Fibroblast of lung (primary cell): ENCODE measurements at places on chromosomes 1 and 21. TPM values are rescaled to one million over a fixed set of nuclear protein-coding genes. Genes with fewer than 3 reads are reported as not detected.

MMEL1 gene
- 0.33 TPM in 1 of 2 replicates, not detected in the other for total RNA-seq

TRMT13 gene
- 14.1 and 16.3 TPM in 2 replicates for total RNA-seq

RGS16 gene
- total RNA-seq, result 0.33 and 0.77 TPM in 2 replicates

LRRC3 gene
- 0.26 and 0.50 TPM in 2 replicates for total RNA-seq

ADAMTS1 gene
- total RNA-seq, result 186 and 199 TPM in 2 replicates

SLC30A1 gene
- 38.8 and 45.2 TPM in 2 replicates for total RNA-seq

MROH7 gene
- under 0.01 and 0.33 TPM in 2 replicates for total RNA-seq

OVAAL gene
- not detected in 2 replicates for total RNA-seq
